ENCODE measurements at places on chromosomes 12 and 14.

- DNase-seq: no peak
These were observed 92.7 kb downstream of the BORCS5 start for GRCh38 chr12:12449533-12450025.

DNA sequence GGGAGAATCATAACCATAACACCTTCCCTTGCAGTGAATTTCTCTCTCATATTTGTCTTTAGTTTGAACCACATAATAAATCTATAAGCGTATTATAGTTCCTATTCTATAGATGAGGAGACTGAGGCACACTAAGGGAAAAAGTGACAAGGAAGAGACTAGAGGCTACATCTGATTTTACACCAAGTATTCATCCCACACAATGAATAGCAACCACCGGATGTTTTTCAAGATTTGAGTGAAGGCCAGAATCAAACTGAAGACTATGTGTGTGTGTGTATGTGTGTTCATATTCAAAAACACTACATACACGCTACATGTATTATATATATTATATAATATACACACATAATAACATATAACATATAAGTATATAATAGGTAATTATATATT lies 4.7 kb downstream of the ASB2 start:
- DNase-seq: no peak

DNA sequence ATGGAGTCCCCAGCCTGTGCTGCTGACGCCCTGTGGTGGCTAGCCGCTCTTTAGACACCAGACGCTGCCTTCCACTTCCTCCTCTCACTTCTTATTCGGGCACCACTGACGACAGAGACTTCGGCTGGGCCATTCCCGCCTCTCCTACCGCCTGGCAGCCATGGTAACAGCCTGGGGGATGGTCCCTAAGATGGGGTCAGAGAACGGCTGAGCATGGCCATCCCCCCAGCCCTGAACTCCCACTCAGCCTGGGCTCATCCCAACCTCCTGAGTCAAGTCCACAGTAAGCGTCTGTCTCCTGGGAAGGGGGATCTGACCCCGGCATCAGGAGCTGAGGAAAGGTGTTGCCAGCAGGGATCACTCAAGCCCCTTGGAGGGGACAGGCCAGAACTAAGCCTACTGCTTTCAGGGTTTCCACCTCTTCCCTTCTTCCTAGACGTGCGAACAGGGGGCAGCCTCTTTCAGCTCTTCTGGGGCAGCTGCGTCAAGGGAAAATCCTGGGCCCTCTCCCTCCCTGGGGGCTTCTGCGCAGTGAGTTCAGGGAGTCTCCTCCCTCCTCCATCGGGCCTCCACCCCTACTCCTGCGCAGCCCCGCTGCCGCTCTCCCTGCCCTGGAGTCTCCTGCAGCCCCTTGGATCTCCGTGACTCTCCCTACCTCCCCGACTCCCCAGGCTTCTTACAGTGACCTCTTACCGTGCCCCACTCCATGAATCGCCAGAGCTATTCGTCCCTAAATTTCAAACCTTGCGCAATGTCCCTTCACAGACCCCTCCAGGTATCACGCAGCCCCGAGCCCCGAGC lies 643 bp upstream of the TAMALIN start:
- peak; percentile 33 for DNase-seq

DNA sequence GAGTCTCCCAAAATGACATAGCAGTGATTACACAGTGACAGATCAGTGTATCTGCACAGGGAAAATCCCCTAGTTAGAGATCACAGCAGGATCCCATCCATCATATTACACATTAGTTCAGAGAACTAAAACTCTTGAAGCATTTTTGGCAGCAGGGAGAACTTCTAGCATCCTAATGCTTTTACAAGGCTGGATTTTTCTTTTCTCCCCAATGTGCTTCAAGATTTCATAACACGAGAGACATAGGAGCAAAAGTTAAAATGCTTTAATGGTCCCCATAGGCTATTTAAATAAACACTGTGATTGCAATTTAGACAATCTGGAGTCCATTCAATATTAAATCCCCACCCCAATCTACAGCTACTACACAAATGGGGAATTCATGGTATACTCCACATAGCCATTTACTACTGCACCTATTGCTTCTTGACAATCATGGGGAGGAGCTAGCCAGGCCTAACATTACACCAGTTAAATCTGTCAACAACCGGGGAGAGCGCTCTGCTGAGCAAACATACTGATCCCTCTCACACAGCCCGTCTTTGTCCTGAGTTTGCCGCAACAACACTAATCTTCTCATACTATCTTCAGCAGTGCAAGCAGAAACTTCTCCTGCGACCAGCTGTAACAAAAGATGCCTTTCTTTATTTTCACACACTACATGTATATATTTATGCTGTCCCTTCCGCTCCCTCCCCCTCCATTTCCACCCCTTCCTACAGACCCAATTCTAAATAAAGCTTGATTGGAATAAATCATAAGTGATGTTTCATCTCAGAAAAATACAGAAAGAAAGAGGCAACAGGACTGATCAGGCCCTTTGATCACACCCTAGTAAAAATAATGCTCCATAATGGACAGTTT lies 120.3 kb upstream of the SOX5 start:
- DNase-seq: no peak

DNA sequence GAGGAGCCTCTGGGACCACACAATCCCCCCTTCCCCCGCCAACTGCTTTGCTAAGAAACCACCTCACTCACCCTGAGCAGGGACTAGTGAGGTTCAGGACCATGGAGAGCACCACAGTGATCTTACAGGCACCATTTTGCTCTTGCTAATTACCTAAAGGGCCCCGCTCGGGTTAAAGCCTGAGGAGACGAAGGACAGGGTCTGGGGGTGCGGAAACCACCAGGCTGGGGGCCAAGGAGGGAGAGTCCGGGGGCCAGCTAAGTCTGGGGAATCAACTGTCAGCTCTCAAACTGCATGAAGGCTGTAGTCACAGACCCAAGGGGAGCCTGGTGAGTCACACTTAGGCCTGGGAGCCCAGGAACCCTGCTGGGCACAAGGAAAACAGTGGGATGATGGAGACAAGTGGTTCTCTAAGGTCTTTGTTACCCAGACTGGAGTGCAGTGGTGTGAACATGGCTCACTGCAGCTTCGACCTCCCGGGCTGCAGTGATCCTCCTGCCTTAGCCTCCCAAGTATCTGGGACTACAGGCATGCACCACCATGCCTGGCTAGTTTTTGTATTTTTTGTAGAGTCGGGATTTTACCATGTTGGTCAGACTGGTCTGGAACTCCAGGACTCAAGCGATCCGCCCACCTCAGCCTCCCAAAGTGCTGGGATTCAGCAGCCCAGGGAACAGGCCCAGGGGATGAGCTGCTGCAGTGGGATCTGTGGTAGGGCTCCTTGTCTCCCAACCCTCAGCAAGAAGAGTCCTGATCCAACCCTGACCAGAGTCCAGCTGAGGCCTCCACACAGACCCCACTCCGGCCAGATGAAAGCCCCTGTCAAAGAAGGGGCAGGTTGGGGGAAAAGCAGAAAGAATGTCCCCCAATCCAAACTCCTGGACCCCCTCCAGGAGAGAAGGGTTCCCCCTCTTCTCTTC lies 98.8 kb downstream of the CALM1 start:
- peak; percentile 36 for DNase-seq

DNA sequence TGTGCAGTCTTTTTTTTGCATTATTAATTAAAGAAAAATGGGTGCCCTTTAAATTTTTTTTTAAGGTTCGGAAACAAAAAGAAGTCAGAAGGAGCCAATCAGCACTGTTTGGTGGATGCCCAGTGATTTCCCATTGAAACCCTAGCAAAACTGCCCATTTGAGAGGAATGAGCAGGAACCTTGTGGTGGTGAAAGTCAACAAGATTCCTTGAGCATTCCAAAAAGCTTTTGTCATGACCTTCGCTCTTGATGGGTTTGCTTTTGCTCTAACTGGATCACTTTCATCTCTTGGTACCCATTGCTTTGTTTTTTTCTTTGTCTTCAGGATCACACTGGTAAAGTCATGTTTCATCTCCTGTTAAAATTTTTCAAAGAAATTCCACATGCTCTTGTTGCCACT lies 54.1 kb downstream of the ADIPOR2 start:
- DNase-seq: no peak

- DNase-seq: no peak
These were observed 824.5 kb downstream of the AACS start for GRCh38 chr12:125889742-125890141.

DNA sequence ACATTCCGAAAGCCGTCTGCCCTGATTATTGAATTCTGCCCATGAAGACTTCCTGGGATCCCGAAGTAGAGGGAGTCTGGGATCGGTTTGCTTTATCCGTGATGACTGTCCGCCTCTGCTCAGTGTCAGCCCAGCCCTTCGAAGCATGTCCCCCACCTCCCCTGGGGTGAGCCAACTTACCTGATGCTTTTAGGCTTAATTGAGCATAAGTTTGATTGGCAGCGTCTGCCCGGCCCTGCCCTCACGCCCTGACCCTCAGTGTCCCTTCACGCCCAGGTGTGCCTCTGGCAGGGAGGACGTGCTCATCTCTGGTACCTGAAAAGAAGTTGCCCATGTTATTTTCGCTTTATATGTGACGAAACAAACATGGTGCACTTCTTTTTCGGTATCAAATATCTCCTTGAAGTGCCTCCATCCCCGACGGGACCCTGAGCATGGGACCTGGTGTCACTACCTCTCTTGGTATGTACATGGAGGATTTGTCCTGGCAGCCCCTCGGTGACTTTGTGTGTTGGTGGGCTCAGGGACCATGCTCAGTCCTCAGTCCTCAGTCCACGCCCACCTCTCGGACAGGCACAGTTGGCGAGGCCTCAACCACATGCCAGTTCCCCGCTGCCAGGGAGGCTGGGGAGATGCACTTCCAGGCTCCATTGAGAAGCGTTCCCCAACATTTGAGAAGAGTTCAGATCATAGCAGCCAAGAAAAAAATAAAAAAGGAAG lies 130.1 kb upstream of the RTL1 start:
- DNase-seq: no peak

DNA sequence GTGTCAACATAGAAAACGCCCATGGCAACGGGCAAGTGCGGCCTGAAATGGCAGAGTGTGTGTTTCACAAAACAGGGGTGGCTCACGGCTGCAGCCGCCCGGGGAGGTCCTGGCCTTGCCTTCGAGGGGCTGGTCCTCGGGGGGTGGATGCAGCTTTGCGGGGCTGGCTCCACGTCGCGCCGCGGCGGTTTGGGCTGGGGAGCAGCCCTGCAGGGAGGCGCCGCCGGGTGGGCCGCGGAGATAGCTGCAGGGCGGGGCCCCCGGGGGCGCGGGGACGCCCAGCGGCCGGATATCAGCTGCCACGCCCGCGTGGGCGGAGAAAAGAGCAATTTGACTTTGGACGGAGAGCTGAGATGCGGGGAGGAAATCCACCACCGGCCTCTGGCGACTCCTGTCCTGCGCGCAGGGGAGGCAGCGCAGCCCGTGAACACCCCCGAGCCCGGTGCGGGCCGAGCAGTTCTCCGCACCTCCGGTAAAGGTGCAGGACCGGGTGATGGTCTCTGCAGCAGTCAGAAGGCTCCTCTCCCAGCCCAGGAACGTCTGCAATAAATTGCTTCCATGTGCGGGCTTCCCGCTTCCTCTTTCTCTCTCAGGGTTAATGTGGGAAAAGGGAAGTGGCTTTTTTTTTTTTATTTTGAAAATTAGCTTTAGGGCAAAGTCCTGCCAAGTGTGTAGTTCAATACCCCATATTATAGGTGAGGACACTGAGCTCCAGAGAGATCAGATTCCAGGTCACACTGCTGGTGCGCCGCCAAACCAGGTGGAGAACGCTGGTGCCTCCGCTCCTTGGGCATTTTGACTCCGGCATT lies 110.5 kb downstream of the ARF6 start:
- peak; percentile 87 for DNase-seq

DNA sequence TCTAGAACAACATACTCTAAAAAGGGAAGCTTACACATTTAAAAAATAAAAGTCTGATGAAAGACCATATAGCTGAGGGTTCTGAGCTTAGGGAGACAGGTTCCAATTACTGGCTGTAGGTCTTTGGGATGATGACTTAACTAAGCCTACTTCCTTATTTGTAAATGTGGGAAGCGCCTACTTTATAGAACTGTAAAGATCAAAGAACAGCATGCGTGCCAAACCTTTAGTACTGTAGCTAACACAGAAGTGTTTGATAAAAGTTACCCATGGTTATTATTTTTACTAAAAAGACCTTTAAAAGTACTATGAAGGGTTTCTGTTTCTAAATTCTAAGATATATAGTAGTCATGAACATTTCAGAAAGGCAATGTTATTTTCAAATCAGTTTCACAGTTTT lies 35.7 kb downstream of the STK38L start:
- DNase-seq: no peak

- no peak for DNase-seq
These were observed 45.6 kb downstream of the WSCD2 start for GRCh38 chr12:108174641-108175040.

GRCh38 chr14:30921305-30921704 lies 46.9 kb downstream of the COCH start:
- no peak for DNase-seq

DNA sequence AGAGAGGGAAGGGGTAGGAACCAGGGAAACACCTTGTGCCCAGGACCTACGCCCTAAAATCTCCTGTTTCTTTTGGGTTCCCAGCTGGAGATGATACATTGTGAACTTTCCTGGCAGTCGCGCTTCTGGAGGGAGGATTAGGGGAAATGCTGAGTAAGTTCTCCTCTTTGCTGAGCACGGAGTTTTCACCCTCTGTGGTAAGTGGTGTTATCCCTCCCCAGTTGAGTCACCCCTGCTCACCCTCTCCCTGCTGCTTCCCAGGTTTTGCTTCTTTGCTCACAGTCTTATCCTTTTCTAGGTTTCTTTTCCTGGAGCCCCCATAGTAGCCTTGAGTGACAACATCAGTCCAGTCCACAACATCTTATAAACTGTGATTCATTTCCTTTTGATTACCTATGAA lies 789.1 kb downstream of the TMEM121 start:
- no peak for DNase-seq

- DNase-seq: no peak
These were observed 319.8 kb downstream of the ZFP36L1 start for GRCh38 chr14:68473069-68473468.

DNA sequence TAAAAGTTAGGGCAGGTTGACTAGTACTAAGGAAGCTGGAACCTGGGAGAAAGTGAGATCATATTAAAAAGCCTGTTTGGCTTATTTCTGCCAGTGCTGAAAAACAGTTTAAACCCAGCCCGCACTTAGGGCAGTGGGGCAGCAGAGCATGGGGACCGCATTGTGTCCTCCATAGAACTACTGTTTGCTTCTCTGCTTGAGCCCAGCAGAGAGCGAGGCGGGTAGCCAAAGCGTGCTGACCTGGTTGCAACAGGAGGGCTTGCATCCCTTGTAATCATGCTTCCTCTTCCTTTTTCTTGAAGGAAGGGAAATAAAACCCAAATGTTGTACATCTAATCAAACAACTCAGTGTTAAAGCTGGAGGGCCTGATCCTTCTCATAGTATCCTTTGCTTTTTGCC lies 82.5 kb upstream of the HOXC13 start:
- DNase-seq: no peak
